ENCODE measurements at places on chromosomes 13 and 19. TPM values are rescaled to one million over a fixed set of nuclear protein-coding genes. Genes with fewer than 3 reads are reported as not detected.

Gene TMPRSS9
- total RNA-seq, result 0.34 TPM

Gene C1QTNF9B
- total RNA-seq, result not detected

Gene ZNF540
- total RNA-seq, result 1.3 TPM

DNA sequence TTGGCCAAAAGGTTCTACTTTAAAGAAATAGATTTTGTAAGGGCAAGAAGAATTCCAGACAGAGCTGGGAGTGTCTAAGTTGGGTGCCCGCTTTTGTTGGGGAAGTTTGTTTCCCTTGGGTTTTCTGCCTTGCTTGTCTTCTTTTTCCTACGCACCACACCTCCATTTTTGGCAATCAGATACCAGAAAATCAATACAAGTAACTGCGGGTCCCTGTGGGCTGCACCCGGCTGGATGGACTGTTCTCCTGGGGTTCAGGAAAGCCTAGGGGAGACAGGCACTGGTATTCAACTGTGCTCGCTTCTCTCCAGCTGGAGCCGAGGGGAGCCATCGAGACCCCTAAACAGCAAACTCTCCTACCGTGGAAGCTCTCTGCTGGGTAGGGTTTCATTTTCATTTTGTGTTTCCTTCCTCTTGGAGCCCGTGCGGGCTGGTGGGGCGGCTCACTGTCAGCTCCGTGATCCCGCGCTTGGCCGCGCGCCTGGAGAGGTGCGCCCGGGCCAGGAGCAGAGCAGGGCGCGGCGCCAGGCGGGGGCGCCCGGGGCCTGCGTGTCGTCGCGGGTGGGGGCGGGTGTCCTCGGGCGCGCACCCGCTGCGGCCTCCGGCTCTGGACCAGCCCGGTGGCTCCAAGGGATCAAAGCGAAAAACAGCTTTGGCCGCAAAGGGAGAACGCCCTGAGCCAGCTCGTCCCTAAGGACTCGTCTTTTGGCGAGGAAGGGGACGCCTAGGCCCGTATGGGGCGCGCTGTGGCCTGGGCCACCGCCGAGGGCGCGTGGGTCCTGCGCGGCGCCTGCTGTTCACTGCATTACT lies 347.2 kb downstream of the ZNF536 start:
- DNase-seq, result peak; percentile 43

DNA sequence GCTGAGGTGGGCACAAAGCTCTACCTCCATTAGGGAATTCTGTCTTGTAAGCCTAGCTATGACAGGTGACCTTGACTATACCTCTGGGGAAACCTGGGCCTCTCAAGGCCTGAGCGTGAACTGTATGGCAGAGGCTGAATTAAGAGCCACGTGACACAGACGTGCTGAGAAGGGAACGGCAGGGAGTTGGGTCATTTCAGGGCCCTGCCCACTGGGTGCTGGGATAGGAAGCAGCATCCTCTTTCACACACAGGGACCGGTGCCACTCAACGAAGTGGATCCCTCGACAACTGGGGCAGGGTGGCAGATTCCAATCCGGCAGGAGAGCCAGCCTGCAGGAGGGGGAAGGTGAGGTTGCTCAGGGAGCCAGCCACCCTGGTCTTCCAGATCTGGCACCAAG lies 9.2 kb downstream of the ASF1B start:
- no peak for DNase-seq

Gene ZNF536
- total RNA-seq, result 0.79 TPM

Gene PLIN4
- 12.0 TPM for total RNA-seq

Gene GPR183
- total RNA-seq, result 2.5 TPM

Gene CYP4F8
- 0.09 TPM for total RNA-seq

DNA sequence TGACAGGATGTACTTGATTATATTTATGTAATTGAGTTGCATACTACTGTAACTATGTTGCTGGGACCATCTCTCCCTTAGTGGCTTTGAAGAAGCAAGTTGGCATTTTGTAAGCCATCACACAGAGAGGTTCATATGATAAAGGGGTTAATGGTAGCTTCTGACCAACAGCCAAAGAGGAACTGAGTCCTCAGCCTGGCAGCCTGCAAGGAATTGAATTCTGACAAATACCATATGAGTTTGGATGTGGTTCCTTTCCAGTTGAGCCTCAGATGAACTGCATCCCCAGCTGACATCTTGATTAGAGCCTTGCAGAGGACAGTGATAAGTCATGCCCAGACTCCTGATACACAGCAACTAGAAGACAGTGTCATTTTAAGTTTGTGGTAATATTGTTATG lies 8.6 kb upstream of the MYCBP2 start:
- DNase-seq, result no peak

DNA sequence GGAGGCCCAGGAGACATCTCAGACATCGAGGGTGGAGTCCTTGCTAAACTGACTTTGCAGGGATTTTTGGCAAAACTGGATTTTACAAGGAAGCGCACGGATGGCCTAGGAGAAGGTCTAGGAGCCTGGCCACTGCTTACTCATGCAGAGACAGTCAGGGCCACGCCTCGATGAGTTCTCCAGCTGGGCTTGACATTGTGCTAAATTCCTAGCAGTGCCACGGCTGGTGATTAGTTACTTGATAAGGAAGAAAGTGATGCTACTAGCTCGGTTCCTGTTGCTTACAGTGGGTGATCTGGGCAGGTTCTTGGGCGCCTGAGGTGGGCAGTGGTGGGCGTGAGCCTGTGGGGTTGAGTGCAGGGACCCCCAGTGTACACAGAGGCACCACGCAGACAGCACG lies 143.4 kb downstream of the SOX1 start:
- no peak for DNase-seq

- DNase-seq, result no peak
Observed at GRCh38 chr13:72164811-72165210, 297.8 kb upstream of the DACH1 start.

- peak; percentile 30 for DNase-seq
Observed at GRCh38 chr19:1591421-1592023, 1.1 kb downstream of the MBD3 start.

GRCh38 chr13:24097667-24098066 lies 62.9 kb upstream of the SPATA13 start:
- DNase-seq, result no peak

DNA sequence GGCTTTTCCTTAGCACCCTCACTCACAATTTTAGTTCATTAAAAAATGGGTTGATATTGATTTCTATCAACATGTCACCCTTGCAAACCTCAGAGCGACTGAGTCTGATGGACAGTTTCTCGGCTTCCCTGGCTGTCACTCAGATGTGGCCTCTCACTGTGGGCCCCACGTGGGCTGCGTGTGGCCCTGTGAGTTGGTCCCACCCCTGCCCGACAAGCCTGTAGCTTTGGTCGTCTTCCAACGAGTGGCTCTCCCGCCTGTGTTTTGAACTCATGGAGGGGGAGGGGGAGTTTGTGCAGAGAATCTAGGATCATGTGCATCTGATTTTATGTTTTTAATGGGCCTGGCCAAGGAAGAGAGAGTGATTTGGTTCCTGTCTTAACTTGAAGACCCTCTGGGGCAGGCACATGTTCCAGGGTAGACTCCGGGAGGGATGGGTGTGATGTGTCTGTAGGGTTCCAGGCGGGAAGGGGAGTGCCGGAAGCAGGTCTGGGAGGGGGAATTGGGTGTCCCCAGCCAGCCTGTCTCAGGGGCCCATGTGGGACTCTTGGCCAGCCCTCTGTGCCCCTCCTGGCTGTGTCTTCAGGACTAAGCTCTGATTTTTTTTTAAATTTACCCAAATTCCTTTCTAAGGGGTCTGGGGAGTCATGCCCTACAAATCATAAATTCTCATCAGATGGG lies 18.9 kb downstream of the ATP11A start:
- DNase-seq, result no peak

Gene DKKL1
- not detected for total RNA-seq

GRCh38 chr19:16807549-16808284 lies 21.5 kb upstream of the SIN3B start:
- DNase-seq, result no peak

GRCh38 chr13:51739027-51739764 lies 64.8 kb downstream of the DHRS12 start:
- no peak for DNase-seq

GRCh38 chr13:41597348-41598041 lies 140.1 kb downstream of the RGCC start:
- no peak for DNase-seq

DNA sequence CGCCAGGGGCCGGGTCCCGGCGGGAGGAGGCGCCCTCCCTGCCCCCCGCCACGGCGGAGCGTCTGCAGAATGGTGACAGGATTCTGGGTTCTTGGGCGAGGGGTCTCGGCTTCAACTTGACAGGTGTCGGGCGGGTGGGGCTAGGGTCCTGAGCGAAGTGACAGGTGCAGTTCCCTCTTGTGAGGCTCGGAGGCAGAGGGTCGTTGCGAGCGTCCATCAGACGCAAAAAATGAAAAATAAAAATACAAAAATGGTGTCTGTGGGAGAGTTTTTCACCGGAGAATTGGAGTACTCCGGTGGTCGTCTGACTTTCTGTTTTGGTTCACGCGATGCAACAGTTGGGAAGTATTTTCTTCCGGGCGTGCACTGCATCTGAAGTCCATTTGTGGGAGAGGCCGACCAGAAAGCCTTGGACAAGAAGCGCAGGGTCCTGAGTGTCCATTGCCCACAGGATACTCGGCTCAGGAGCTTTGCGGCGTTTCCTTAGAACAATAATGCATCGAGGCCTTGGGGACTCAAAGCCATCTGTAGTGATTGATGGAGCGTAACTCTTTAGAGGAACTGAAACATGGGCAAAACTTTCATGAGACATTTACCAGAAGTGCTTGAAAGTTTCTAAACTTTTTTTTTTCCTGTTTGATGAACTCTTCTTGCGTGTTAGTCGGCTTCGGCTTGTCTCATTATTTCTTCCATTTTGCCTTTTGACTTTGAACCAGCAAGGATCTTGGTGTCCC lies 759 bp downstream of the RB1 start:
- no peak for DNase-seq

Gene ZNF534
- not detected for total RNA-seq

DNA sequence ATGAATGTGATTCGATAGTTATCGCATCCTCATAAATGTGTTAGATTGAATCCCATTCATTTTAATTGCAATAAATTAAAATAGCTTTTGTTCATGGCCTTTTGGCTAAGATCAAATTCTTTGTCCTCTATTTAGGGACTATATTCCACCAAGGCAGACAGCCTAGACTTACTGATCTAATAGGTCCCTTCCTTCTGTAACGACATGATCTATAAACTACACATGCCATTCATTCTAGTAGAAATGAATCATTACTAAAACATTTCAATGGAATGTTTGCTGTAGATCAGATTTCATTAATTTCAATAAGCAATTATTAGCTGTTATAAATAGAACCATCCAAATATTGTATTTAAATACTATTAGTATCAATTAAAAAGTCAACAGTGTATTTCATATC lies 526.6 kb upstream of the KLHL1 start:
- DNase-seq, result no peak

Gene ZNF90
- total RNA-seq, result 3.2 TPM

GRCh38 chr13:107832500-107833100 lies 382.7 kb downstream of the LIG4 start:
- DNase-seq, result no peak

DNA sequence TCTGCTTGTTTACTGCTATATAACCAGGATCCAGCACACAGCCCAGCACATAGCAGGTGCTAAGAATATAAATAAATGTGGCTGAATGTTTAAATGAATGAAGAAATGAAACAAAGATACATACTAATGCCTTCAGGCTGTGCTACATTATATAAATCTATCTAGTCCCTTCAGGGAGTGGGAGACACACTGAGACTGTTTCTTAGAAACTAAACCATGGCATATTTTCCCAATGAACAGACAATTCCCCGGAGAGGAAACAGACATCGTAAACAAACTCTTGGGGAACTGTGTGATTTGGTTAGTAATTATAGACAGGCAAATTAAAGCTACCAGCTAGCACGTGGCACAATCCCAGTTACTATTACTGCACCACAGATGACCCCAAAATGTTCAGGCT lies 9.7 kb upstream of the FEM1A start:
- DNase-seq, result no peak

Gene REXO1
- total RNA-seq, result 41.9 TPM

Gene SIGLEC10
- total RNA-seq, result 1.3 TPM

GRCh38 chr19:14434543-14435319 lies 1.6 kb downstream of the PKN1 start:
- peak; percentile 66 for DNase-seq

DNA sequence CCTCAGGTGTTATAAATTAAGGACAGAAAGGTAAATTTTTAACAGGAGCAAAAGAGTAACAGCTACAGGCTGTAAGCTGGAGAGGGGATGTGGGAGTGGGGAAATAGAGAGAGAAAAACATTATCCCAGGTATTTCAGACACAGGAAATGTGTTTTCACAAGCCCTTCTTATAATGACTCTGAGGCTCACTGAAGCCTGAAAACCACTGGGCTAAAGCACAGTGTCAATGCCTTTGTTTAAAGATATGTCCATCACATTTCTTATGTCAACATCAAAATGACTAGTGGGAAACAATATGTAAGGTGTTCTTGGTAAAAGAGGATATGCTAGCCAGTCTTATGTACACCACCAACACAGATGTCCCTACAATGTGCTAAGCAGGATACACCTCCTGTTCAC lies 365.9 kb downstream of the FGF14 start:
- DNase-seq, result no peak

DNA sequence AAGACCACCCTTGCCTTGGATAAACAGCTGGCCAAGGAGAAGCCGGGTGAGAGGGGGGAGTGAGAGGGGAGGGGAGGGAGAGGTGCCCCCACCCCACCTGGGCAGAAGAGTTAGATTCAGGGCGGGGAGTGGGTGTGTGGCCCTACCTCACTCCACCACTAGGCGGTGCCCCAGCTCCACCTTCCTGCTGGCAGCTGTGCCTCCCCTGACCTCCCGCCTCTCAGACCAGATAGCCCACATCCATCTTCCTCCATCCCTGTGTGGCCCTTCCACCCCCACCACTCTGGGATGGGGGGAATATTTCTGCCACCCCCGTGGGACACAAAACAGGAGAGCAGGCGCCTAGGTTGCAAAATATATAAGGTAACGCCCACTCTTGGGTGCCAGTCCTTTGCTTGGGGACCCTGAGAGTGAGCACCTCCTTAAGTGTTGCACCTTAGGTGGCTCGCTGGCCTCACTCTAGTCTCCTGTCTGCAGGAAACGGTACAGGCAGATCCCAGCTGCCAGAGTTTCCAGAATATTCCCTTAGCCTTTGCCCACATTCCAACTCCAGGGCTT lies 13.8 kb upstream of the EHD2 start:
- no peak for DNase-seq

DNA sequence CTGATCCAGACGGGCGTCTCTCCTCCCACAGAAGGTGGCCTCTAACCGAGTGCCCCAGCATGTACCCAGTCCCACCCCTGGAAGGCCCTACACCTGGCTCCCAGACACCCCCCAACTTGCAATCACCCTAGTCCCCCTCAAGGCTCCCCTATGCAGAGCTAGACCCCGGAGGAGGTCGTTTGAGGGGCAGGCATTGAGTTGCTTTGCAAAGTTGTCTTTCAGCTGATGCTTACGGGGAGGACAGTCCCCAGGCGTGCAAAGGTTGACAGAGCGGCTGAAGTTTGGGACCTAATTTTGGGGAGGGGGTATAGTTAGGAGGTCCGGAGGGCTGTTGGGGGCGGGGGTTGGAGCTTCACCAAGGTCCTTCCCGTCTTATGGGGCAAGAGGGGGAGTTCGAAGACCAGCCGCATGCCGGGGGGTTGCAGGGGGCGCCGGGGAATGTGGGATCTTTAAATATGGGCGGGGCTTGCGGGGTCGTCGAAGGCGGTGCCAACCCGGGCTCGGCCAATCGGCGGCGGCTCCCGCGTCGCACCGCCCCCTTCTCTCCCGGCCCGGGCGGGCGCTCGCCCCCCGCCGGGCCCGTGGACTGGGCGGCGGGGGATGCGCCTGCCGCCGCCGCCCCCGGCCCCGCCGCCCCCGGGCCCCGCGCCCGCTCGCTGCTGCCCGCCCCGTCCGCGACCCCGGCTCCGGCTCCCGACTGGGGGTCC lies at the start of gene KCNN1:
Gene KCNN1, plus strand, starts transcription at position 558 of the 707 bp plus-strand sequence. CDS start 6,782 bp downstream, outside the sequence.
- DNase-seq, result no peak

GRCh38 chr13:27483421-27483820 lies 33.1 kb upstream of the MTIF3 start:
- peak; percentile 7 for DNase-seq

Gene STAP2
- total RNA-seq, result 222 TPM

Measured in left colon (tissue), 2 donors.